CD4-positive, CD25-positive, alpha-beta regulatory T cell (primary cell): ENCODE measurements at places on chromosomes 1 and 21. TPM values are rescaled to one million over a fixed set of nuclear protein-coding genes. Genes with fewer than 3 reads are reported as not detected.

DNA sequence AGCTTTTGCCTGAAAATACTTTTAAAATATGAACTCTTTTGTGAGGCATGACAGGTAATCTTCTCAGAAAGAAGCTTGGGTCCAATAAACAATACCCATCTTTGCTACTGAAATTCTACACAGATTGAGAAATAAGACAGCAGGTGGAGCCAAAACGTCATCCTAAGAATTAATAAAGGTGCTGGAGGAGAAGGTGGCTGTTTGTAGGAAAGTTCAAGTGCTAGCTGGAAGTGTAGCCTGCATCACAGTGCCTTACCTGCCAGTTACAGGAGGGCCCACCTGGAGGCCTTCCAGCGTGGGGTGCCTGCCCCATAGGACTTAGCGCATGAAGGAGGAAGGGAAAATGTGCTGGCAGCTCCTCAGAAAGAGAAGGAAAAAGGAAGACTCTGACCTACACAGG, 93.7 kb downstream of the TTC3 start:
- H3K4me1 ChIP-seq, result no peaks in the 10 kb centered on the region
- H3K4me3 ChIP-seq, result no peak overlapping the region
- DNase-seq, result no peak
- peaks cover 68% of the 10 kb centered on the region for H3K36me3 ChIP-seq
- no peaks in the 10 kb centered on the region for H3K27me3 ChIP-seq
- no peak overlapping the region for H3K27ac ChIP-seq

GRCh38 chr1:2435746-2436355, 23.5 kb upstream of the PEX10 start:
- H3K27ac ChIP-seq, result no peak overlapping the region
- no peak for DNase-seq
- H3K36me3 ChIP-seq, result no peaks in the 10 kb centered on the region
- no peaks in the 10 kb centered on the region for H3K4me1 ChIP-seq
- no peak overlapping the region for H3K4me3 ChIP-seq

GRCh38 chr1:75707191-75707590, 17.3 kb upstream of the ACADM start:
- H3K36me3 ChIP-seq, result no peaks in the 10 kb centered on the region
- H3K27ac ChIP-seq, result no peak overlapping the region
- no peak for DNase-seq
- H3K4me3 ChIP-seq, result no peak overlapping the region

DNA sequence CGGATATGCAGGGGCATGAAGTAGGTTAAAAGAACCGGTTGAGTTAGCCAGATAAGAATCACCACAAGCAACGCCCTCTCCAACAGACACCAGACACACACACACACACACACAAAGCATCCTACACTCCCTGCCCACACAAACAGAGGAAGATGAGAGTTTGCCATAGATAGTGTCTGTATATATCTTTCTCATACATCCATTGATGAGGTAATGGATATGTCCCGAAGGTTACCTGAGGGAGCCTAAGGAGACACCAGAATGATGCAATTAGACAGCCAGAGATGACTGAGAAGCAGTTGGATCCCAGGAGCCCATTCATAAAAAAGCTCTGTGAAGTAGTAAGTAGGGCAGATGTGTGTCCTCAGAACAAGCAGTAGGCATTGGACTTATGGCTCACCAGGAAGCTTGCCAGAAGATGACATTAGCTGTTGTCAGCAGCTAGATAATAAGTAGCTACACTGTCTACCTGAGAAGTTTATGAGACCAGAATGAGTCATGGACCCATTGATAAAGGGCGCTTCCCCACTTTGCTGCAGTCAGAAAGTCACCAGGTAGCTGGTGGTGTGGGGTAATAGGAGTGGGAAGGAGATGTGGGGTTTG, 247.0 kb downstream of the KCNT2 start:
- DNase-seq, result no peak
- H3K27ac ChIP-seq, result no peak overlapping the region
- H3K27me3 ChIP-seq, result no peaks in the 10 kb centered on the region

TRAF3IP3 gene
- 470 TPM for total RNA-seq

GRCh38 chr1:42172381-42173133, 8.0 kb upstream of the GUCA2A start:
- H3K27me3 ChIP-seq, result no peaks in the 10 kb centered on the region
- DNase-seq, result no peak
- no peak overlapping the region for H3K27ac ChIP-seq
- H3K4me3 ChIP-seq, result no peak overlapping the region

DNA sequence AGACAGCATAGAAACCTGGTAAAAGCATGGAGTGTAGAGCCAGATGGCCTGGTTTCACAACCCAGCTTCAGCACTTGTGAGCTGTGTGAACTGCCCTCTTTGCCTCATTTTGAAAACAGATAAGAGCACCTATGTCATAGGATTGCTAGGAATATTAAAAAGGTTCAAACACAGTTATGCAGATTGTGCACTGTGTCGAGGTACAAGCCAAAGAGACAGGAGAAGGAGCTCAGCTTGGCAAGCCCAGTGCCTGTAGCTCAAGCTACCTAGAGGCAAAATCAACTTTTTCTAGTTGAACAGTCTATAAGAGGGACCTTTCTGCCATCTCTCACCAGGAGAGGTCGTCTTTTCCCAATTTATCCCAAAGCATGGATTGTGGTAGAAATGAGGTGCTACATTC, 5.0 kb downstream of the CHODL start:
- H3K4me1 ChIP-seq, result no peaks in the 10 kb centered on the region
- no peak for DNase-seq
- H3K4me3 ChIP-seq, result no peak overlapping the region

SLC9C2 gene
- not detected for total RNA-seq

ACTL8 gene
- not detected for total RNA-seq

HP1BP3 gene
- total RNA-seq, result 284 TPM

- no peak overlapping the region for H3K27ac ChIP-seq
- no peaks in the 10 kb centered on the region for H3K36me3 ChIP-seq
- no peaks in the 10 kb centered on the region for H3K27me3 ChIP-seq
- H3K4me1 ChIP-seq, result no peaks in the 10 kb centered on the region
- DNase-seq, result no peak
- H3K4me3 ChIP-seq, result no peak overlapping the region
These were observed 21.1 kb downstream of the TTC39A start for GRCh38 chr1:51309291-51309690.

GRCh38 chr21:45013260-45013841, 61.0 kb upstream of the ADARB1 start:
- H3K36me3 ChIP-seq, result no peaks in the 10 kb centered on the region
- H3K27me3 ChIP-seq, result peaks cover 17% of the 10 kb centered on the region
- DNase-seq, result no peak

- H3K4me3 ChIP-seq, result no peak overlapping the region
- no peak for DNase-seq
- no peaks in the 10 kb centered on the region for H3K4me1 ChIP-seq
- H3K36me3 ChIP-seq, result no peaks in the 10 kb centered on the region
- no peak overlapping the region for H3K27ac ChIP-seq
These were observed 106.9 kb upstream of the PTGFR start for GRCh38 chr1:78383923-78384322.
